ENCODE measurements at places on chromosomes 11 and 22.

GRCh38 chr22:26714971-26715370 lies 57.6 kb downstream of the MIAT start:
- DNase-seq = no peak

- no peak for DNase-seq
Measured at GRCh38 chr11:103968685-103969084, 67.8 kb upstream of the DDI1 start.

DNA sequence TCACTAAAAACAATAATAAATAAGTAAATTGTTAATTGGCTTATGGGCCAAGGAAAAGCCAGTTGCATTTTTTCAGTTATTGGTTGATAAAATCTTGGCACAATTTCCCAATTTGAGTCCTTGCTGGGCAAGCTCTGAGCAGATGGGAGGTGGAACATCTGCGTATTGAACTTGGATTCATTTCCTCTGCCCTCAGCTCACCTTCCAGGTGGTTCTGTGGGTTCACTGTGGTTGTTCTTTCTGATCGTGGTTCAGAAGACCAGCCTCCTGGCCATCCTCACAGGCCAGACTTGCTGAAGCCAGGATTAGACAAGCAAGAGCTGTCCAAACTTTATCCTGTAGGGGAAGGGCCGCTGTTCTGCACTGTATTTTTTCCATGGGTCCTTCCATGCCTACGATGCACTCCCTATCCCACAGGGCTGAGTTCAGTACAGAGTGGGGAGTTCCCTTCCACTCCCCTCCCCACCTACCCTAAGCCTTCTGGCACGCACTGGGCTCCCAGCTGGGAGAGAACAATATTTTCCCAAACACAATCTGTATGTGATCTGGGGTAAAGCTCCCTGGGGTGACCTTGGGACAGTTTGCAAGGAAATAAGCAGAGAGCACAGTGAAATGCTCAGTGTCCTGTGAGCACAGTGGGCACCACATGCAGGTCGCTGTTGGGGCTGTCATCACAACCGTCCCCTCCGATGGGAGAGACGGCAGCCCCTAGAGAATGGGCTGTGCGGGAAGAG lies 43.5 kb upstream of the TP53I11 start:
- no peak for DNase-seq

DNA sequence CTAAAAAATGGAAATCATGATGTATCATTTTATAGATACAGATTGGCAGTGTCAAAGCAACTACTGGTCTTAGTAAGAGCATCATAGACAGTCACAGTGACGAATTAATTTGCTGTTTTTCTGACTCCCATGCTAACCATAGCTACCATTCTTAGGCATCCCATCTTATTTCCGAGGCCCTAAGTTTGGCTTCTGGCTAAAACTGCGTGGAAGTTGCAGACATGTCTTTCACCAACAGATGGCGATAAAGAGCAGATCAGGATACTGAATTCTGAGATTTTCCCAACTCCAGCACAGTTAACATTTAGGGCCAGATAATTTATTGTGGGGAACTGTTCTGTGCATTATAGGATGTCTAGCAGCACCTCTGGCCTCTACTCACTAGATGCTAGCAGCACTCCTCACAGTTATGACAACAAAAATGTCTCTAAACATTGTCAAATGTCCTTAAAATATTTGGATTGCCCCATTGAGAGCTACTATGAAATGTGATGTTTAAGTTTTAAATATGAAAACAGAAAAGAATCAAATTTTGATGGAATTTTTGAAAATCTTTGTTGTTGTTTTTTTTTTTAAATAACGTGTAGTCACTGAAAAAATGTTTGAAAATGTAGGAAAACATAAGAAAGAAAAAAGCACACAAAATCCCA lies 16.3 kb downstream of the OR2AG2 start:
- peak; percentile 47 for DNase-seq

DNA sequence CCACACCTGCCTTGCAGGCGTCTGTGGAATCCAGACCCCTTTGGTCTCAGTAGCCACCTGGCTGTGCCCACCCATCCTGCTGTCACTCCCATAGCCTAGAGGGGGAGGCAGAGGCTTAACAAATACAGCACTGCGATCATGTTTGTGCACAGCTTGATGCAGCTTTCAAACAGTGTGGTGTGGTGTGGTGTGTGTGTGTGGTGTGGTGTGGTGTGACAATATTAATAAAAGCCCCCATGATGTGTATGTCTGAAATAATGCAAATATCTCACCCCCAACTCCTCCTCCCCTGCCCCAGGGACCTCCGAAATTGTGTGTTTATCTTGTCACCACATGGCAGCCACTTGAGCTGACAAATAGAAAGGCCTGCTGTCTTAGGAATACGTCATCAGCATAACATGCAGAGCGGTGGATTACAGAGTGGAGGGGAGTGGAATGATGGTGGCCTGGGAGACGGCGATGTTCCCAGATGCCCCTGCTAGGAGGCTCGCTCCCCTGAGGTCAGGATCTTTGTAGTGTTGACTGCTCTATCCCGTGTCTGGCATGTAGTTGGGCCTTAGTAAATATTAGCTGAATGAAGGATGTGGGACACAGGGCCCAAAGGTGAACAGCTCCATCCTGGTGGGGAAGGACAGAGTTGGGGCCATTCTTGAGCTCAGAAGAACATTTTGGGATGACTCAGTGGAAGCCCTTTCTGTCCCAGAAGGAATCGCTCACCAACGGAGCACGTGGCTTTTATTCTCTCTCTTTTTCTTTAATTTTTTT lies 2.8 kb downstream of the PDXP start:
- peak; percentile 87 for DNase-seq

DNA sequence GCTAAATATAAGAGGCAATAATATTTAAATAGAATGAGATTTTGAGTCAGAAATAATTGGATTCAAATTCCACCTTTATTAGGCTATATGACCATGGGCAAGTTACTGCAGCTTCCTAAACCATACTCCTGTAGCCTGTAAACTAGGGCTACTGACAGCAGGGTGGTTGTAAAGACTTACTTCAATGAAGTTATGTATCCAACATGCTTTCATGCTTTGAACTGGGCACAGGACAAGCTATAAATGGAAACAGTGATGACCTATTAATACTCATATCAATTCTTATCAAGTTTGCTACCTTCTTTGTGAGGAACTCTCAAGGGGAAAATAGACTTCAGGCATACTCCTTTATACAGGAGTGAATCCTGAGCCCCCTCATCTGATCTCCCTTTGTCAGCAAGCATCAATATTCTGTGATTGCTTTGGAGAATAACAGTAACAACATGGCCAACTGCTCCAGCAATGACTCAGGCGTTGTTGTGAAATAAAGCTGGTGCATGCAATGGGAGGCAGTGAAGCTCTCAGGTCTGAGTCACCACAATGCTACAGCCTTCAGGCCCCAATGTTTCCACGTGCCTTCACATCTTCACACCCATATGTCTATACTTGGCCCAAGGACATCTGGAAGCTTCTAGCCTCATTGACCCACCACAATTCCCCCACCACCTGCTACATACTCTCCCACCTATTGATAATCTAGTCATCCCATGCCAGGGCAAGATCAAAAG lies 102.5 kb downstream of the KCNA4 start:
- DNase-seq = no peak

GRCh38 chr11:33674035-33674814 lies 26.4 kb downstream of the C11orf91 start:
- no peak for DNase-seq

DNA sequence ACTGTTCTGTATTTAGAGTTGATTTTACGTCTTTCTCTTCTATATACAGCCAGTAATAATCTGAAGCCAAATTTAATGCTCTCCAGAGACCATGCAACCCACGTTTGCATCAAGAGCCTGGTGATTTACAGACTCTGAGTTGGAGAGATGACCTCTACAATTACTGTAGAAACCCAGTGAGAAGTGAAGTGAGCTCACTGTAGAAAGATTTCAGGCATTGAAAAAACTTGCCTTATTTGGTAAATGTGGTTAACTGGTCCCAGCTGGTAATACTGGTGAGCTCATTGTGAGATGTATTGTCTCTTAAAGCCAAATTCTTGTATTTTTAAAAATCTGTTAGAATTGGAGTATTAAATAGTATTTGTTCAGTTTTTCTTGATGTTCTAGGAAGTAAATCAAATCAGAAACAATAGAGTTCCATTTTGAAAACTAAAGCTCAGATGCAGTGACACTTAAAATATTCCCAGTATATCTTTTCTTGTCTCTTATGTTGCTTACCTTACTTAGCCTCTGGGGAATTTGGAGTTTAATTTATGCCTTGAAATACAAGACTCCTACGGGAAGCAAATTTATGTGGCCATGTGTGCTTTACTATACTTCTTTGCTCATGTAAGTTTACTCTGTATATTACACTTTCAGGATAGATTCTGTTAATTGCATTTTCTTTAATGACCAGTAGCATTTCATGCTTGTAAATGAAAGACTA lies 189.9 kb downstream of the ARHGAP42 start:
- DNase-seq = no peak

- no peak for DNase-seq
Measured at GRCh38 chr22:25029181-25029580, 76.7 kb downstream of the KIAA1671 start.

DNA sequence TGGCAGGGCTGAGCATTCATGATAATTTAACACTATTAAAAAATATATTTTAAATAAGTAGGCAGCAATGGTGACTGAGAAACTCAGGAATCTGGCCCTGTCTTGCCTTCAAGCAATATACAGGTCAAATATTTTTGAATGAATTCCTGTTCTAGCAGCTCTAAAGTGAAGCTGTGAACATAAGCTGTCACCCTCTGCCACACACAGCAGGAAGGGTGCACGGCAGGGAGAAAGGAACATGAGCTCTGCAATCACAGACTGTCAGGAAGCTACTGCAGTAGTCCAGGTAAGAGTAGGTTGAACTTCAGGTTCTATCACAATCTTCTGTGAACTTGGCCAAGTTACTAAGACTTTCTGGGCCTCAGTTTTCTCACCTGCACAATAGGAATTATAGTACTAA lies 114.8 kb downstream of the SERGEF start:
- no peak for DNase-seq

- no peak for DNase-seq
Measured at GRCh38 chr11:1676229-1676740, 20.7 kb upstream of the KRTAP5-6 start.

- DNase-seq = peak; percentile 35
Measured at GRCh38 chr11:130634961-130635473, 186.6 kb downstream of the ADAMTS15 start.

- no peak for DNase-seq
Measured at GRCh38 chr11:849951-850774, 7.5 kb downstream of the TSPAN4 start.

DNA sequence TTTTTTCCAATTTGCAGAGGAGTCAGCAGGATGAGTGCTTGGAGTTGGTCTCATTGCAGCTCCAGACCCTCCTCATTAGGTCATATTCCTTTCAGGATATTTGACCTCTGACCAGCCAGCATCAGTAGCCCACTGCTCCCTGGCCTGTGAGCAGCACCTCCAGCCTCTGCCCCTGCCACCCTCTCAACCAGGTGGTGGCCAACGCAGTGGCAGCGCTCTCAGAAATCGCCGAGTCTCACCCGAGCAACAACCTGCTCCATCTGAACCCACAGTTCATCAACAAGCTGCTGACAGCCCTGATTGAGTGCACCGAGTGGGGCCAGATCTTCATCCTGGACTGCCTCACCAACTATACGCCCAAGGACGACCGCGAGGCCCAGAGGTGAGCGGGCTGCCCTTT lies 27.0 kb downstream of the C22orf42 start:
- no peak for DNase-seq

GRCh38 chr11:69647390-69647748 lies 6.4 kb downstream of the CCND1 start:
- DNase-seq = no peak

DNA sequence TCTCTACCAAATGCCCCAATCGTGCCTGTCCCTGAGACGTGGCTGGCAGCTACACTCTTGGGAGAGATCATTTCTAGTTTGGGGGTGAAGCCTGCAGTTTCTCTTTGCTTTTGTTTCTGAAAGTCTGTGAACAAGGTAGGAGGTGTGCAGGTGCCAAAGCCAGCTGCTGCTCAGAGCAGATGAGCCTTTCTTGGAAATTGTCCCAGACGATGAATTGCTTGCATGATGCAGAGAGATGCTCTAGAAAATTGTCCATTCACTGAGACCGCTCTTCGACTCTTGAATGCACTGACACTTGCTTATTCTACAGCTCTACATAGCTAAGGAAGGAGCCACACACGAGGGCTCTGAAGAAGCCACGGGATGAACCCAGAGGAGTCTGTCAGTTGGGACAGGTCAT lies 225.6 kb upstream of the E2F8 start:
- peak; percentile 56 for DNase-seq

GRCh38 chr22:32528984-32529982 lies 54.7 kb downstream of the FBXO7 start:
- DNase-seq = peak; percentile 89

GRCh38 chr11:128482512-128483191 lies 104.7 kb downstream of the ETS1 start:
- DNase-seq = no peak

DNA sequence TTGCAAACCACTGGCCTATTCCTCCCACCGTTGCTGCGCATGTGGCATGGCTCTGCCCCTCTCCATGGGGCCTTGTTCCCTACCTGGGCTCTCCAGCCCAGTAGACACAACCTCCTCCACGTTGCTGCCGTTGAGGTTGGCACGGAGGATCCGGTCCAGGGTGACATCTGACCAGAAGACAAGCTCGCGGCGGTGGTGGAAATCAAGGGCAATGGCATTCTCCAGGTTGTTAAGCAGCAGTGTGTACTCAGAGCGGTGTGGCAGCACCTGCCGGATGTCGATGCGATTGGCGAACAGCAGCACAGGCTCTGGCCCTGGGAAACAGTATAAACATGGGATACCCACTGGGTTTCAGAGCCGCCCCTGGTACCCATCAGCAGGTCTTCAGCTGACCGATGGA lies 23.8 kb downstream of the LRP4 start:
- no peak for DNase-seq

DNA sequence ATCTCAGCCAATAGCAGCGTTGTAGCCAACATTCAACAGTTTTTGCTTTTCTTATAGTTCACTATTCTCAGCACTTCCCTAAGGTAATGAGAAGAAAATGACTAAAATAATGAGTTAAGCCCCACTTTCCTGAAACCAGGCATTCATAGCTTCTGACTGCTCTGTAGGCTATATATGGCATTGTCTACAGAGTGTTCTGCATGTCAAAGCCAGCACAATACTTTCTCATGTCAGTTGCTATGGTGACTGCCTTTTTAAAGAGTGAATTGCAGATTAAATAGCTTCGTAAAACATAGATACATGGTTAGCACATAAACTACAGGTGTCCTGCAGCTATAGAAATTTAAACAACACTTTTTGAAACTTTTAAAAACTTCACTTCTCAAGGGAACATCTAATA lies 1256.1 kb upstream of the CNTN5 start:
- no peak for DNase-seq

DNA sequence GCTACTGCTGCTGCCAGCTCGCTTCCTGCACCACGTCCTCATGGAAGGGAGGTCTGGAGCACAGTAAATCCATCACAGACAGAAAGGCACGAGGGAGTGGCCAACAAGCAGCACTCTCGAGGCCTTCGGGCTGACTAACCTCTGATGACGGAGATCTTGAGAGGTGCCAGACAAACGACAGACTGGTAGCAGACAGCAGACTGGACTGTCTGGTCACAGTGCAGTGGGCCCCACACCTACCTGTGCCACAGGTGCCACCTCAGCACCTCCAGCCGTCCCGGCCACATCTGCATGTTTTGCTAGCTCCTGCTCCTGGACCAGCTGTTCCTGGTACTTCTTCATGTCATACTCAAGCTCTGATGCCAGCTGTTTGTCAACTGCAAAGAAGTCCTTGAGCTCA lies 64.1 kb downstream of the NCAPD3 start:
- no peak for DNase-seq
